ENCODE measurements at places on chromosomes 7 and 10.

- peak; percentile 52 for DNase-seq
Measured at GRCh38 chr10:49177391-49178355, 10.5 kb downstream of the TMEM273 start.

- no peak for DNase-seq
Measured at GRCh38 chr10:3154666-3155065, 17.9 kb downstream of the PITRM1 start.

DNA sequence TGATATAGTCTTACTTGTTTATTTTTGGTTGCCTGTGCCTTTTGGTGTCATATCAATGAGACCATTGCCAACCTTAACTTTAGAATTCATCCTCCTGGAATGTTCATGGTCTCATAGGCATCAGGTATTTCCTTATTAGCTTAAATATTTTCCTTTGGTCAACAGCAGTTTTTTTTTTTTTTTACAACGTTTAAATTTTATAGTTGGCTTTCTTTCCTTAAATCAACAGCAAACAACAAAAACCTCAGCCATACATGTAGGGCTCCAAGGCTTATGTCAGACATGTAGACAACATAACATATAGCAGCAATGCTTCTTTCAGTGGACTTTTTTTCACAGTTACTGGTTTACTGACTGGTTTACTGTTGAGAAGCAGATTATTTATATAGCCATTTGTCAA lies 22.7 kb downstream of the ENTPD7 start:
- DNase-seq = no peak

- peak; percentile 94 for DNase-seq
Measured at GRCh38 chr7:140607441-140607989, 33.1 kb downstream of the DENND2A start.

- DNase-seq = no peak
Measured at GRCh38 chr7:110827936-110828335, 263.0 kb upstream of the LRRN3 start.

GRCh38 chr7:25527665-25528170 lies 299.4 kb upstream of the NPVF start:
- no peak for DNase-seq

GRCh38 chr7:130153211-130153908 lies 51.8 kb downstream of the TMEM209 start:
- no peak for DNase-seq

- DNase-seq = no peak
Measured at GRCh38 chr10:4057725-4058513, 272.9 kb upstream of the KLF6 start.

- no peak for DNase-seq
Measured at GRCh38 chr7:55570218-55570873, 2.0 kb downstream of the VOPP1 start.

DNA sequence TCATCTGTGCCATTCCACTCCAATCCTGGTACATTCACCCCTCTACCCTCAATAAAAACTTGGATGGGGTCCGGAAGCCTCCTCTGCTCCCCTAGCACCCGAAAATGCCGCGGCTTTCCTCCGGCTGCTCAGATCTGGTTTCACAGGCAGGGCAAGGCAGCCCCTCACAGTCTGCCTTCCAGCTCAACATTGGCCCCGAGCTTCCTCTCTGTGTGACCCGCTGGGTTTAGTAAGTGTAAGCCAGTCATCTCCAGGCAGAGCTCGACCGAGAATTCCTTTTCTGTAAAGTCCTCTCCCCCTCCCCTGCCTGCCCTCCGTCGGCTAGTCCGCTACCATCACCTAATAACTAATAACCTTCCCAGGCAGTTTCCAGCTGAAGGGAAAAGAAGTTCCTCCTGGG lies 3.4 kb downstream of the INHBA start:
- DNase-seq = peak; percentile 36

GRCh38 chr10:129760003-129760315 lies 204.1 kb downstream of the EBF3 start:
- DNase-seq = no peak

GRCh38 chr10:129104266-129105045 lies 362.6 kb upstream of the MGMT start:
- peak; percentile 56 for DNase-seq

GRCh38 chr7:150959739-150960734 lies 18.1 kb downstream of the KCNH2 start:
- DNase-seq = no peak

- peak; percentile 84 for DNase-seq
Measured at GRCh38 chr10:89032141-89032891, 41.7 kb downstream of the FAS start.

DNA sequence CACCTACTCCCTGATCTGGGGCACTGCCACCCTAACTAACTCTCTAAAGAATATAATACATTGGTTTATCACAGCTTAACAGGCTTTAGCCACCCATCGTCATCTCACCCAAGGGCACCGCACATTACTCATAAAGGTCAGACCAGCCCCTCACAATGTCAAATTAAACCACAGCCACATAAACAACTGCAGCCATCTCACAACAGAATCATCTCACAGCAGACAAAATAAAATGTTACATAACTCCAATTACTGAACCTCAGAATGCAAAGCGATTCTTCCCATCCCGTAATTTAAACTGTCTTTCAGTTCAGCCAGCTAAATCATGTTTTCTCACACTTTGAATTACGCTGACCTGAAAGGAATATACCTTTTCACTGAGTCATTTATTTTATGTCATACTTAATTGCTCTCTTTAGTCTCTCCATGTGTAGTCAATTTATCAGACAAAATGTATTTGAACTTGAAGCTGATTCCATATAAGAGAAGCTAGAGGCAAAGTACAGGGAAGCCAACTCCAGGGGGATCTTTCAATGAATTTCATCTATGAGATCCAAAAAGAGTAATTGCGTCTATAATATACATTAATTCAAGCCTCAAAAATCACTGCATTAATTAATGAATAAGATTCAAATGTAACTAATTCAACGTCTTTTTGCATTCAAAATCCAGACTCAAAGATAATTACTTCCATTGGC lies 96.9 kb upstream of the NEBL start:
- DNase-seq = no peak

DNA sequence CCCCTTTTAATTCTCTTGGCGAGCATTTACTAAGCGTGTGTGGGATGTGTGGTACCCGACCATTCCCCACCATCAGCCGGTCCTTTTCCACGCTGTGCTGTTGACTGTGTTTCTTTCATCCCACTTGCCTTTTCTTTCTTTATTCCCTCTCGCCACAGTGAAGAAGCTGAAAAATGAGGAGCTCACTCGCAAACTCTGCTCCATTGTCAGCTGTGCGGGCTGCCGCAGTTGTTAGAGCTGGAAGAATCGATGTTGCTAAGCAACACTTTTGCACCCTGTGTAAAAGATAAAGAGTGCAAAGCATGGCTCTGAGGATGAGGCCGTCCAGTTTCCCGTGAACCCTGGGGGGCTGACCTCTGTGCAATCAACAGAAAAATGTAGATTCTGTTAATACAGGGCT lies 203.1 kb upstream of the NEBL start:
- no peak for DNase-seq

GRCh38 chr7:41777894-41778596 lies 75.2 kb upstream of the INHBA start:
- no peak for DNase-seq

- no peak for DNase-seq
Measured at GRCh38 chr10:56487746-56488145, 126.7 kb upstream of the ZWINT start.

GRCh38 chr10:44958196-44958897 lies 1.3 kb upstream of the RASSF4 start:
- DNase-seq = no peak

GRCh38 chr10:7111561-7111960 lies 299.3 kb downstream of the SFMBT2 start:
- DNase-seq = peak; percentile 48

- DNase-seq = no peak
Measured at GRCh38 chr7:45911311-45911710, 9.8 kb downstream of the IGFBP3 start.

DNA sequence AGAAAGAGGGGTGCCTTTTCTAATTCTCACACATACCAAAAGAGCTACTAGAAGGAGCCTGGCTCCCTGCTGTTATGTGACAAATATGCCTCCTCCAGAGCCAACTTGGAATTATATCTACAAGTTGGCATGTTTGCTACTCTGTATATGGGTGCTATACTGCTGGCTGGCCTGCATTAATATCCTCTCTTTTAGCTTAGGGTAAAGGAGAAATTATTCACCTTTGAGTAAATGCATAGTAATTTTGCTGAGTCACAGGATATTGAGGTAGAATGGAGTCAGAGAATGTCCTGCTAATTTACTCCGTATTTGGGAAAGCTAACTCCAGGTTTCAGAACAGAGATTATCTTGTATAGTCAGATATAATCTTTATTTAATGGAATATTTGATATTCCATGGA lies 24.2 kb upstream of the LIPN start:
- DNase-seq = no peak

GRCh38 chr10:14616955-14617730 lies 157.6 kb downstream of the FAM107B start:
- peak; percentile 10 for DNase-seq

- DNase-seq = no peak
Measured at GRCh38 chr10:132888898-132889490, 53.4 kb downstream of the CFAP46 start.

- peak; percentile 60 for DNase-seq
Measured at GRCh38 chr7:146683439-146683838, 566.8 kb downstream of the CNTNAP2 start.
